ENCODE measurements at places on chromosomes 6 and 20. TPM values are rescaled to one million over a fixed set of nuclear protein-coding genes. Genes with fewer than 3 reads are reported as not detected.

The KHDRBS2 gene
- total RNA-seq: not detected

The GSTA2 gene
- total RNA-seq: not detected

The RAE1 gene
- 29.4 TPM for total RNA-seq

- H3K36me3 ChIP-seq: no peaks in the 10 kb centered on the region
- peaks cover 8% of the 10 kb centered on the region for H3K4me1 ChIP-seq
- no peak for DNase-seq
- H3K4me3 ChIP-seq: no peak overlapping the region
These were observed 192.5 kb upstream of the RREB1 start for GRCh38 chr6:6915219-6915618.

- H3K27me3 ChIP-seq: no peaks in the 10 kb centered on the region
- peaks cover 17% of the 10 kb centered on the region for H3K36me3 ChIP-seq
- no peak overlapping the region for H3K27ac ChIP-seq
These were observed 71.4 kb downstream of the VTA1 start for GRCh38 chr6:142218446-142218845.

- H3K27ac ChIP-seq: no peak overlapping the region
- peaks cover 2% of the 10 kb centered on the region for H3K4me1 ChIP-seq
- DNase-seq: no peak
- H3K36me3 ChIP-seq: peaks cover 67% of the 10 kb centered on the region
These were observed 27.1 kb downstream of the NCOA5 start for GRCh38 chr20:46062621-46063020.

- H3K27me3 ChIP-seq: no peaks in the 10 kb centered on the region
- no peak overlapping the region for H3K27ac ChIP-seq
- DNase-seq: no peak
- peaks cover 5% of the 10 kb centered on the region for H3K4me1 ChIP-seq
- H3K36me3 ChIP-seq: peaks cover 5% of the 10 kb centered on the region
- no peak overlapping the region for H3K4me3 ChIP-seq
These were observed 50.0 kb downstream of the CDKAL1 start for GRCh38 chr6:20584100-20584731.

DNA sequence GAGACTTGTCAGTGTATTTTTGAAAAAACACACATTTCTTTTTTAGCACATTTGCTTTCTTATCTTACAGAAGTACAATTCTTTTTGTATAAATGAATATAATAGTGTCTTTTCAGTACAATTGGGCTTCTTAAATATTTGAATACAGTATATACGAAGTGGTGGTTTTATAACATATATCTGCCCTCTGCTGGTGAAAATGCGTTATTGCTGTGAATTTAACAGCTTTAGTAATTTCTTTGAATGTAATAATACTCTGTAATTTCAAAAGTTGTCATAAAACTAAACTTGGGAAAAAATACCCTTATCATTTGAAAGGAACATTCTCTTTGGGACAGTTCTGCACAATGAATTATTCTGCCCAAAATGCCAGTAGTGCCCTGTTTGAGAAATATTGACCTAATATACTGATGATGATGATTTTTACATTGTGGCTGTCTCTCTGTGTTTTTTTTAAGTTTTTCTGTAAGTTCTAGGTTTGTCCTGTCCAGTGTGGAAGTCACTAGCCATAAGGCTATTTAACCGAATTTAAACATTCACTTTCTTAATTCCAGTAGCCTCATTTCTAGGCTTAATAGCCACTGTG is 19.0 kb downstream of the SMAP1 start:
- H3K36me3 ChIP-seq: no peaks in the 10 kb centered on the region
- no peaks in the 10 kb centered on the region for H3K27me3 ChIP-seq
- H3K27ac ChIP-seq: no peak overlapping the region
- H3K4me1 ChIP-seq: peaks cover 15% of the 10 kb centered on the region
- H3K4me3 ChIP-seq: no peak overlapping the region
- DNase-seq: no peak
